HFFc6 (cell line): ENCODE measurements at places on chromosomes 16 and 17. TPM values are rescaled to one million over a fixed set of nuclear protein-coding genes. Genes with fewer than 3 reads are reported as not detected.
A peak's percentile ranks its signal among the peaks of the same experiment; 100 is the strongest.

GRCh38 chr17:32487473-32488176, 832 bp downstream of the CDK5R1 start:
- DNase-seq = no peak

- DNase-seq = no peak
Measured at GRCh38 chr16:86669937-86670749, 91.8 kb downstream of the FOXL1 start.

DNA sequence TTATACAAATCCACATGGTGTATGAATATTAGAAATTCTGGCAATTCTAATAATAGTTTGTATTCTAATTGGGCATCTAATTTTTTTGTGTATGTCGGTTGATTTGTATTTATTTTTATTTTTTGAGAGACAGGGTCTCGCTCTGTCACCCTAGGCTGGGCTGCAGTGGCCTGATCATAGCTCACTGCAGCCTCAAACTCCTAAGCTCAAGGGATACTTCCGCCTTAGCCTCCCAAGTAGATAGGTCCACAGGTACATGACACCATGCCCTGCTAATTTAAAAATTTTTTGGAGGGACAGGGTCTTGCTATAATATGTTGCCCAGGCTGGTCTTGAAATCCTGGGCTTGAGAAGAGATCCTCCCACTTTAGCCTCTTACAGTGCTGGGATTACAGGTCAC, 104.6 kb downstream of the TRIM37 start:
- no peak for DNase-seq

- no peak for DNase-seq
Measured at GRCh38 chr17:34228781-34229180, 26.3 kb upstream of the CCL2 start.

GRCh38 chr16:5328546-5328945, 231.0 kb upstream of the EEF2KMT start:
- no peak for DNase-seq

DNA sequence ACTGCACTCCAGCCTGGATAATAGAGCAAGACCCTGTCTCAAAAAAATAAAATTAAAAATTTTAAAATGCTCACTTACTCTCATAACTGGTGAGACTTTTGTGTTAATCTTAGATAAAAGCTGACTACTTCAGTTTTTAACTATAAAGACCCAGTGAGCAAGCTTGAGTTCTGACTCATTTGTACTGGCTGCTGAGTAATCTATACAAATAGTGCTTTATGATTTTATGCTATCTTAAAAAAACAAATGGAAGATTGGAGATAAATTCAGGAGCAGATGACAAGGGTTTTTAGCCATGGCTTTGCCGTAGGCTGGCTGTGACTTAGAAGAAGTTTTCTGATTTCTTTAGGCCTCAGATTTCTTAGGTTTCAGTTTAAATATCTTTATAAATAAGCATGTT, 30.5 kb downstream of the SNTB2 start:
- DNase-seq = peak; percentile 50

DNA sequence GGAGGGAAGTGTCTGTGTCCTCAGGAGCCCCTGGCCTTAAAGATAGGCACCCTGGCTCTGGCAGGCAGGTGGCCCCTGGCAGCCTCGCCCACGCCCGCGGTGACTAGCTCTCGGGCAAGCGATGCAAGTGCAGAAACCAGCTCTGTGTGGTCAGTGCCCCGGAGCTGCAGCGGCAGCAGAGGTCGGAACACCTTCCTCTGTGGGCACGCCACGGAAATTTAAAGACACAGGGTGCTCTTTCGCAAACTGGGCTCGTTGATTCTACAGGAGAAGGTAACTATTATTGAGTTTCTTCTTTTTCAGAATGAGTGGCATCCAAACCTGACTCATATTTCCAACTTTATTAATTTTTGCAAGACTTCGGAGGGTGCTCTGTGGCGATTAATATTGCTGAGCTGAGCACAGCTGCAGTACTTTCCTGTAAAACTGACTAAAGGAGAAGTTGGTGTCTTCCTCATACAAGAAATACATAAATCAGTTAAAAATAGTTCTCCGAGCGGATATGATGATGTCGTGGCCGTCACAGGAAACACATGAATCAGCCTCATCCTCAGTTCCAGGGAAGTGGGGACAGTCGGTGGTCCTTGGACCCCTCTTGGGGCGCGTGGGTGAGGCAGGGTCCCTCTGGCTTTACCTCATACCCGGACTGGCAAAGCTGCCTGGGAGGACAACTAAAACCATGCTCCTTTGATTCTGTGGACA, 120.2 kb downstream of the METRNL start:
- DNase-seq = peak; percentile 47

- DNase-seq = no peak
Measured at GRCh38 chr17:51046046-51046445, 74.6 kb downstream of the SPAG9 start.

- peak; percentile 72 for DNase-seq
Measured at GRCh38 chr17:45149037-45149668, 878 bp downstream of the HEXIM1 start.

DNA sequence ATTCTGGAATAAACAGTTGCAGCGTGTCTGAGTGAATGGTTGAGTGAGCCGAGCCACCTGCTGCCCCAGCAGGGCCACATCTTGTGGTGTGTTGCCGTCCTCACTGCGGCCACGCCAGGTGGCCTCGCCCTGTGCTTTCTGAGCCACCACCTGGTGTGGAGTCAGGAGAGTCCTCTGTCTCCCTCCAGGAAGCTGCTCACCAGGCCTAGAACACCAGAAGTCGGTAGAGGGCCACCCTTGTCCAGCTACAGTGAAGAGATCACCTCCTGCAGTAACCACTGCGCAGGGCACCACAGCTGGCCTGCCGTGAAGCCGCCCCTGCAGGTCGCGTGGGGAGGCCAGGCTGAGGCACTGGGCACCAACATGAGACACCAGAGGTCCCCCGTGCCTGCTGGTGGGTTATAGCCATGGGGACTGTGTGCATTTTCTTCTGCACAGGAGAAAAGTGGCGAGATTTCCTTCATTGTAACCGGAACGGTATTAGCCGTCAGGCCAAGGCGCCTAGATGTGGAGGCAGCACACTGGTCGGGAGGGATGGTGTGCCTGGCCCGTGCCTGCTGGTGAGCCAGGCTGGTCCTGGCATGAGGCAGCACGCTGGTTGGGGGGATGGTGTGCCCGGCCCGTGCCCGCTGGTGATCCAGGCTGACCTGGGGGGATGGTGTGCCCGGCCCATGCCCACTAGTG, 28.9 kb upstream of the FOXK2 start:
- no peak for DNase-seq

DNA sequence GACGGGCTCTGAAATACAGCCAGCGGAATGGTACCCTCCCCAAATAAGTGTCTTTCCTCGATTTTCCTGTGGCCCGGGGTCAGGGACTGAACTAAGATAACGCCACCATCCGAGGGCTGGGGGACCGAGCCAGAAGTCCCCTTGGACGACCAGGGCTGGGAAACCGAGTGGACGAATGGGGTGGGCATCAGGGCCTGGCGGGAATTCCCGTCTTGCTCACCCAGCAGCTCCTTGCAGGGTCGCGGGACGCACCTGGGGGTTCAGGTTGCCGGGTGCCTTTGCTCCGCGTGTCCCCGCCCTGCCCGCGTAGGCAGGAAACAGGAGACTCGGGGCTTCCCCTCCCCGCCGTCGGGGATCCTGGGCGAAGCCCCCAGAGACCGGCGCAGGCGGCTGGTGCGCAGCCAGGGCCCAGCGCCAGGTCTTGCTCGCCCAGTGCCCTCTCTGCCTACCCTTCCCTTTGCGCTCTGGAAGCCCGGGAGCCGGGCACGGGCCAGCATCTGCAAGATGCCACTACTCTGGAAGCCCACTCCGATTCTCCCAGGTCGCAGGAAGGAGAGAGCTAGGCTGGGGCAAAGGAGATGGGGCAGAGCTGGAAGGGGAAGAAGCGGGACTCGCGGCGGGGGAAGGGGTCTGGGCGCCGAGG, 665 bp upstream of the GRIN2C start:
- DNase-seq = no peak

- no peak for DNase-seq
Measured at GRCh38 chr17:76345377-76345974, 8.2 kb downstream of the PRPSAP1 start.

DNA sequence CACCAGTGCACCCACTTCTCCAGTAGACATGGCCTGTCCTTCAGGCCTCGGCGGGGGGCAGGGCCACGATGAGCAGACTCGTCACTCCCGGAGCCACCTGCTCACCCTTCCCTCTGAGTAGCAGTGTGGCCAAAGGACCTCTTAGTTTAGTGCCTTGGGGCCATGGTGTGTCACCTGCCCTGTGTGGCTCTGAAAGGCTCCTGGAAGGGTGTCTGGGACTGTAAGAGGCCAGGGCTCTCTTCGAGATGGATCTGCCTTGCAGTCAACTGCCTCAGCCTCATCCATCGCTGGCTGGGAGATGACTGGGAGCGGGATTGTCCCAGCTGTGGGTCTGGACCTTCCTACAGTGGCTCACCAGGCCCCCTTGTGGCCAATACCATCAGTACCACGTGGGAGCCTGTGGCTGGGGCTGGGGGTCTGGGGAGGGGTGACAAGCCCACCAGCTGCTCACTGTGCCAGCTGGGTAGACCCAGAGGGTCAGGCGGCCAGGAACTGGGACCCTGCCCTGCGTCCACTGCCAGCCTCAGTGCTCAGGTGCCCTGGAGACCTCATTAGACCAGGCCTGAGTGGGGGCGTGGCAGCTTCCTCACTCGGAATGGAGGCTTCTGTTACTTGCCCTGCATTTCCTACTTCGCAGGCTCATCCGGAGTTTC, 133.4 kb downstream of the OR1D5 start:
- DNase-seq = no peak

GRCh38 chr17:76558198-76559095, 18.6 kb downstream of the PRCD start:
- DNase-seq = peak; percentile 27

- no peak for DNase-seq
Measured at GRCh38 chr16:58474296-58474695, 25.6 kb upstream of the NDRG4 start.

The TPSG1 gene
- not detected in 3 replicates for total RNA-seq

The CES3 gene
- total RNA-seq = 0.39 TPM in 1 of 3 replicates, not detected in the others
